NCI-H1105 treated with DMSO at 0.1 percent for 48 hours (cell line): ENCODE measurements at places on chromosomes 4 and X.
A peak's percentile ranks its signal among the peaks of the same experiment; 100 is the strongest.

DNA sequence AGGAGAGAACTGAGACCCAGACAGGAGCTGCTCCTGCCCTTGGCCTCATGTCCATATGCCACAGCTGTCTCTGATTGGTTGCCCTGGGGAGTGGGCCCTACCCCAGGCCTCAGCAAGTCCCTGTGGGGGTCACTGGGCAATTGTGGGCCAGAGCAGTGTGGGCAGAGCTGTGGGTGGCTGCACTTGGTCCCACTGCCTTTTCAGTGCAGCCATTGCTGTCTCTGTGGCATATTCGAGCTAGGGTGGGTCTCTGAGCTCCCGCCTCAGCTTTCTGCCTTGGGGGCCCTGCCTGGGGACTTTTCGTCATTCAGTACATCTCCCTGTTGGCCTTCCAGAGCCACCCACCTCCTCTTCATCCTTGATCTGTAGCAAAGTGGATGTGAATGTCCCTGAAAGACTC is 69.8 kb upstream of the LRPAP1 start:
- DNase-seq: no peak

DNA sequence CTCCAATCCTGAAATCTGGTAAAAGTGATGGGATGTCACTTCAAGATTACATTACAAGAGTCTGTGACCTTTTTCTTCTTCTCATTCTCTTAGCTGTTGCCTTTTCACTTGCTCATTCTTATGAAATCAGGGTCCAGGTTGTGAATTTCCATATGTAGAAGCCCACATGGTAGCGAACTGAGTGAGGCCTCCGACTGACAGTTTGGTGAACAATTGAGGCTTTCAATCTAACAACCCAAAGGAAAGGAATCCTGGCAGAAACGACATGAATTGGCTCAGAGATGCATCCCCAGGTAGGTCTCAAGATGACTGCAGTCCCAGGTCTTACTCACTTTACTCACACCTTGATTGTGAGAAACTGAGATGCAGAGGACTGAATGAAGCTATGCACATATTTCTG is 203.4 kb upstream of the FAT4 start:
- DNase-seq: no peak

DNA sequence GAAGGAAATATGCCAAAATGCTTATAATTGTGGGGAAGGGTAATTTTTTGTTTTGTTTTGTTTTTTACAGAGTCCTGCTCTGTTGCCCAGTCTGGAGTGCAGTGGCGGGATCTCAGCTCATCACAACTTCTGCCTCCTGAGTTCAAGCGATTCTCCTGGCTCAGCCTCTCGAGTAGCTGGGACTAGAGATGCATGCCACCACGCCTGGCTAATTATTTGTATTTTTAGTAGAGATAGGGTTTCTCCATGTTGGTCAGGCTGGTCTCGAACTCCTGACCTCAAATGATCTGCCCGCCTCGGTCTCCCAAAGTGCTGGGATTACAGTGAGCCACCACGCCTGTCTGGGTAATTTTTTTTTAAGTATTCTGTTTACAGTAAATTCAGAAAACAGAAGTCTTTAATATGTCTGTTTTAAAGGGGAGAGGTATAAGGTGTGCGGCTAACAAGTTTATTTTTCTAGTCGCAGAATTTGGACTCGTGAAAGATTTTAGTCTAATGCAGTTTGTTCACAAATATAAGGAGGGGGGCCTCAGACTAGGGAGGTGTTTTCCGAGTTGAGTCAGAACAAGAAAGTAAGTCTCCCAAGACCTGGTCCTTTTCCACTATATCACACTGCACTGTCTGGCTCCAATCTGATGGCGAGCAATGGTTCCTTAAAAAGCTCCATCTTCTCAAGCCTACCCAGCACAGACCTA is 1.5 kb downstream of the ACSL1 start:
- no peak for DNase-seq

DNA sequence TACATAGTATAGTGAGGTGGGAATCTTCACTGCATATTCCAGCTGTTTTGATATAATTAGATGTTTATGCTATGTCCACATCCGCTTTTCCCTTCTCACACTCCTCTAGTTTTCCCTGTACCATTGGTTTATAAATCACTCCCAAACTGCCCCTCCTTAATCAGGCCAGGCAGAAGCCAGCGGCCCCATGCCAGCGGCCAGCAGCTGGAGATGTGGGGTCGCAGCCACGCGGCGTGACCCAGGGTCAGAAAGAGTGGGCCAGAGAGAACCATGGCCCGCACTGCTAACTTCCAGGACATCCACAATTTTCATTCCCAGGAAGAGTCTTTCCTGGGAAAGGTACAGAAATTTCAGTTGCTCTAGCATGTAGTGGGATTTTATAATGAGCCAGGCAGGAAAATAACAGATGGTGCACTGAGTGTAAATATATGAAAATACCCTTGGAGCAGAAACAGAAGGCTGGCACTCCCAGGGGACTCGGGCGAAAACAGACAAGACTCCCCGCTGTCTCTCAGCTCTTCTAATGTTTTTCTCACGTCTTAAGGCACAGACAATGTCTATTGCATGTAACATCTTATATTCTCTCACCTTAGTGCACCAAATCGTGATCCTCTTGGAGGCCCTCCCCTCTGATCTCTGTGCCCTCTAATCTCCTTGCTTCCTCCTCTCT is 145.9 kb upstream of the ZFP42 start:
- DNase-seq: no peak

DNA sequence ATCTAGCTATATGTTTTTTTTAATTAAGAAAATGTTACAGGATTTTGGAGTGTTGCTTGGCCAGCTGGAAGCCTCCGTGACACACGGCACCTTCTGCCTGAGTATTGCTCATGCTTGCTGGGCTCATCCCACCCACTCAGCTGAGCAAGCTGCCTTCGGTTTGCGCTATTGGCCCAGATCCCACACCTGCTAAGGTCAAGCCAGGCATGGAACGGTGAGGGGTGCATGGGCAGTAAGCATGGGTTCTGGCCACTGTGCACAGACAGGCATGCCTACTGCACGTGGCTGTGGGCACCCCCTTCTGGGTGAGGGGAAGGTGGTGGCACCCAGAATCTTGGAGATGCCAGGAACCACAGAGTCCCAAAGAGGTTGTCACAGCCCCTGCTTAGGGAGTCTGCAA is 1178.4 kb upstream of the PCDH7 start:
- DNase-seq: no peak

- no peak for DNase-seq
Measured at GRCh38 chr4:174041555-174042105, 241.8 kb downstream of the FBXO8 start.

GRCh38 chr4:125155251-125155650 is 159.5 kb upstream of the FAT4 start:
- no peak for DNase-seq

DNA sequence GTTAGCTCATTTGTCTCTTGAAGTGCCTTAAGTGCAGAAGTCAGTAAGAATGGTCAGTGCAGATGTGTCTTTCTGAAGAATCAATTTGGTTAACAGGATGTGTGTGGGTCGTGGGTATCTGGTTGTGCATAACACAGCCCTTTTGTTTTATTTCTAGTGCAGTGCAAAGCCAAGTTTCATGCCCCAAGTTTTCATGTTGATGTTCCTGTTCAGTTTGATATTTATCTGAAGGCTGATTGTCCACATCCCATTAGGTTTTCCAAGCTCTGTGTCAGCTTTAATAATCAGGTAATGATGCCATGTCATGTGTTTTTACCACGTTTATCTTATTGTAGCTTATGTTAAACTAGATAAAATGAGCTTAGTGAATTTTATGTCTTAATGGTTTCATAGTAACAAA is 27.4 kb downstream of the TRAPPC11 start:
- DNase-seq: no peak

DNA sequence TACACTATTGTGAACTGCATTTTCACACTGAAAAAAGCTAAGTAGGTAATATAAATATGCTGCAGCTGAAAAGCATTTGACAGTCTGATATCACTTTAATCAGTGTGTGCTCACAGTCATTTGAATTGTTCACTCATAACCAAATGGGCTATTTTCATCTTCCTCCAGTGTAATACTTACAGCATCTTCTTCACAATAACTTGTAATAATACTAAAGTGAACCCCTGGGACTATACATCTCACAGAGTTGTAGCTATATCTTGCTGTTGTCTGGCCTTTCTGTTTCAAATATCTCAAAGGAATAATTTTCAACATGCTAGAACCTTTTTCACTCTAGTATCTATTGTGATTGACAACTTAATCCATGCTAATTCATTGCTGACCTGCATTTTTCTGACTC is 66.8 kb upstream of the GALNTL6 start:
- DNase-seq: no peak

GRCh38 chr4:111323916-111324315 is 701.0 kb upstream of the PITX2 start:
- DNase-seq: no peak

GRCh38 chr4:138003248-138003647 is 238.9 kb downstream of the SLC7A11 start:
- DNase-seq: no peak

- DNase-seq: no peak
Measured at GRCh38 chr4:180688480-180688879, 1554.7 kb upstream of the TENM3 start.

DNA sequence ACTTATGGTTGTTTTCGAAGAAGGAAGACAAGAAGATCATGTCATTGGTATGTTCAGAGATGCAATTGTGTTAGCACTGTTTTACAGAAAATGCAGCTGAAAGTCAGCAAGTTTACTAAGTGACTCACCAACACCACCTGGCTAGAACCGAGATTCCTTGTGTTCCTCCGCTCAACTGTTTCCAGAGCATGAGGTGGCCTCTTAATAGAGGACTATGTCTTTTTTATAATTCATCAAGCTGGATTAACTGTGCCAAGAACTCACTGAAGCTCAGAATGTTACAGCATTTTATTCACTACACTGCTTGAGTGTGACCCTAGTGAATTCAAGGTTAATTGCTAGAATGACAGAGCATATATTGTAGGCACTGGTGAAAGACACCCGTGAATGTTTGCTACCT is 1573.5 kb upstream of the TENM3 start:
- no peak for DNase-seq

GRCh38 chr4:17817027-17817426 is 6.2 kb downstream of the NCAPG start:
- peak; percentile 21 for DNase-seq

- no peak for DNase-seq
Measured at GRCh38 chr4:74258963-74259362, 49.3 kb upstream of the EPGN start.

DNA sequence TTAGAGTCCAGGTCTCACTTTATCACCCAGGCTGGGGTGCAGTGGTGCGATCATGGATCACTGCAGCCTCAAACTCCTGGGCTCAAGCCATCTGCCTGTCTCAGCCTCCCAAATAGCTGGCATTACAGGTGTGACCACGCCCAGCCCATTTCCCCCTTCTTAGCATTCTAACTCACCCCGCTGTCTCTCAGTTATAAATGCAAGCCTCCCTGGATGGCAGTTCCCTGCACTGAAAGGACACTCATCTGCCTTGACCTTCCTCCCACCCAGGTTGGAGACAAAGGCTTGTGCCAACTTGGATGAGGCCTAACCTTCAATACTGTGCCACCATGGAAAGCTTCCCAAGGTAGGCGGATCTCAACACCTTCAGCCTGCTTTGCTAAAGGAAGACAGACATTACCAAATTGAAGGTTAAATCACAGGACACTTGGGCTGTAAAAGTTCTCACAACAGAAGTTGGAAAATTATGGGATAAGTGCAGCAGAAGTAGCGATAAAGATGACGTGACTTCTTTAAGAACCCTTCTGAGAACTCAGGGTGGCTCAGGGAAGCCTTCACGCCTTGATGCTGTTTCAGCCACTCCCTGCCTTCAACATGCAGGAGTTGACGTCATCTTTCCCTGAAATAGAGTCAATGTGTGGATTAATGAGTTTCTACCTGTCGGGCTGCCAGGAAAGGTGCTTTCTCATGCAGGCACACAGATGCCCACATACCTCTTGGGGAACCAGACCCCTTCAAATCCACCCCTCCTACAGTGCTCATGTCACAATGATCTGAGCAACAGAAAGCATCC is 10.6 kb upstream of the GPM6B start:
- no peak for DNase-seq

- no peak for DNase-seq
Measured at GRCh38 chr4:62057031-62057430, 856.9 kb downstream of the ADGRL3 start.

DNA sequence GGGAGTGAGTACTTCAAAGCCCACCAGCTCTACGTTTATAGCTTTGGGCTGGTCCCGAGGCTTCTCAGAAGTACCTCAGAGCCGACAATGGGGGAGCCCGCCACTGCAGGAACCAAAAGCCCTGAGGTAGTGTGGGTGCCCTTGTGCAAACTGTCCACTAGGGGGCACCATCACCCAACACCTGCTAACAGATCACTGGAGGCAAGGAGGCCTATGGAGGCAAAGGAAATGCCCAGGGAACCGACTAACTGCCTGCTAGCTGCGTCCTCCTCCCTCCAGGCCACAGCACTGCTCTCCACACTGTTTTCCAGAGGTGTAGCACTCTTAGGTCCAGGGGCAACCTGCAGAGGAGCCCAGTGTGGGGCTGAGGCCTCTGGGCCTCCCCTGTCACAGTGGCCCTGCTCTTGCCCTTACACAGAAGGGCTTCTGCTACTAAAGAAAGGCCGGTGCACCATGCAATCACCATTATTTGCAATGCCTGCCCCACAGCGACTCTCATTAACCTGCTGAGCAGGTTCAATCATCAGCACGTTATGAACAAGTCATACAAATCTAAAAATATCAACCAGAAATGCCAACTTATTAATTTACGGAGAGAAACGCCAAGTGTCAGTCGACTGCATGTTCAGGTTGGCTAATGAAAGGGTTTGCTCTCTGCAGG is 159.1 kb downstream of the NSUN7 start:
- DNase-seq: peak; percentile 71

DNA sequence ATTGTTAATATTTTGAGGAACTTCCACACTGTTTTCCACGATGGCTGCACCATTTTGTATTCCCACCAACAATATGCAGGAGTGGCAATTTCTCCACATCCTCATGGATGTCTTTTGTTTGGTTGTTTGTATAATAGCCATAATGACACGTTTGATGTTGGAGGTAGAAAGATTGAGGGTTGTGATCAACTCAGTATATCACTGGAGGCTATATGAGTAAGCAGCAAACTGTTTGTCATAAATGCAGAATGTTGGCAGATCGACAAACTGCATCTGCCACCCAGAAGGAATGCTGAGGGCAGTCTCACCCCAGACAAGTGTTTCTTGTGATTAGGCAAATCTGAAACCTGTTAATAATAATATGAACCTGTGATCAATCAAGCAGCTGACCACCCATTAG is 243.9 kb upstream of the WDFY3 start:
- peak; percentile 25 for DNase-seq

DNA sequence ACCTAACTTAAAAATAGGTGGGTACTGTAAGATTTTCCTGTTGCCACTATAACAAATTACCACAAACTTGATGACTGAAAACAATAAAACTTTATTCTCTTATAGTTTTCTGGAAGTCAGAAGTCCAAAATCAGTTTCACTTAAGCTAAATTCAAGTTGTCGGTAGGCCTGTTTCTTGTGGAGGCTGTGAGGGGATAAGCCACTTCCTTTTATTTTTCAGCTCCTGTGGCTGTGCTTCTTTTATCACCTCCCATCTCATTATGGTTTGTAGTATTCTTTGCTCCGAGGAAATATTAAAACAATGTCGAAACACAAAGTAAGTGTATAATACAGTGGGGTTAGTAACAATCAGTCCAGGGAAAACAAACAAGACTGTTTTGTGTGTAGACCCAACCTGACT is 610.5 kb upstream of the TECRL start:
- DNase-seq: no peak

GRCh38 chrX:16268206-16268605 is 100.9 kb downstream of the MAGEB17 start:
- no peak for DNase-seq
